ENCODE measurements at places on chromosomes 13 and 19.

DNA sequence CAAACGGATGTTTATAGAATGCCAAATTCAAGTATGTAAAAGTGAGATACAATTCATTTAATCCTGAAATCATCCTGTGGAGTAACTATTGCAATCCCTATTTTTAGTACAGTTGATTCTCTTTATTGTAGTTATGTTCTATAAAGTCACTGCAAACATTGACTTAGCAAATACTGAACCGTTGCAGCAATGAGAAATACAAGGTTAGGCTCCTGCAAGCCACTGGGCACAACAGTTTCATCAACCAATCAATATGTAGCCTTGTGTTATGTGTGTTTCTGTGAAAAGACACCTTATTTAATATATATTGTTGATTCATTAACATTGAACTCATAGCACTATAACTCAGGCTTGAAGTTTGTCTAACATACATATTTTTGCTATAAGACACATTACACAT lies 174.4 kb downstream of the DCT start:
- DNase-seq: no peak

DNA sequence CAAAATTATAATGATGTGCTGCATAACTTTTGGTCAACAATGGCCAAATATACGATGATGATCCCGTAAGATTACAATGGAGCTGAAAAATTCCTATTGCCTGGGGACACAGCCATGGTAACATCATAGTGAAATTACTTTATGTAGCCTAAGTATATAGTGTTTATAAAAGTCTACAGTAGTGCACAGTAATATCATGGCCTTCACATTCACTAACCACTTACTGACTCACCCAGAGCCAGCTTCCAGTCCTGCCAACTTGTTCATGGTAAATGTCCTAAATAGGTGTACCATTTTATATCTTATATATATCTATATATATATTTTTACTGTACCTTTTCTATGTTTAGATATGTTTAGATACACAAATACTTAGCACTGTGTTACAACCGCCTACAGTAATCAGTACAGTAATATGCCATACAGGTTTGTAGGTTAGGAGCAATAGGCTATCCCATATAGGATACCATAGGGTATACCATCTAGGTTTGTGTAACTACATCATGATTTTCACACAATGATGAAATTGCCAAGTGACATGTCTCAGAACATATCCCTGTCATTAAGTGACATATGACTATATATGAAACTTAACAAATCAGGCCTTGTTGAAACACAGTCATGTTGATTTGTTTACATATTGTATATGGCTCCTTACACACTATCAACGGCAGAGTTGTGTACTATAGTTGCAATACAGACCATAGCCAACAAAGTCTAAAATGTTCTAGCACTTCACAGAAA lies 23.7 kb downstream of the DIS3 start:
- DNase-seq: no peak

DNA sequence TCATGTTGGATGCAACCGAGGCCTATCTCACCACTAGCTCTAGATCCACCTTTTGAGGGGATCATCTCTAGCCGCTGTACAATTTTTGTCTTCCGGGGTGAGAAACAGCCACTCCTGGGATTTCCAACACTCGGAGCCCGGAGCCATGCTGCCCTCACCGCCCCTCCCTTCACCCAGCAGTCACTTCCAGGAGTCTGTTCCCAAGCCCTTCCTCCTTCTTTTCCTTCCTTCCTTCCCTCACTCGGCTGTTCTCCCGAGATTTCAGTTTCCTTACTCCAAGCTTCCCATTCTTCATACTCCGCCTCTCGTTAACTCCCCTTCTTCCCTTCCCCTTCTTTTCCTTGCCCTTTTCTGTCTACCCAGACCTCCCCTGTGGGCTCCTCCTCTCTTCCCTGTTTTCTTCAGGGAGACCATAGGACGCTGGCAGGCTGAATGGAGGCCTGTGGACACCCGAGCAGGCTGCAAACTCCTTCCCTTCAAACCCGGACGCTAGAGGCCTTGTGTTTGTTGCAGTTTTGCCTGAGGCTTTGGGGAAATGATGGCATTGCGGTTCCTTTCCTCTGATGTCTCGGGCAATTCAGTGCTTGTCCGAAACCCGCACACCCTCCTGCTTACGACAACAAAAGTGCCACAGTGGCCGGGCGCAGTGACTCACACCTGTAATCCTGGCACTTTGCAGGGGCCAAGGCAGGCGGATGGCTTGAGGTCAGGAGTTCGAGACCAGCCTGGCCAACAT lies 96.0 kb downstream of the CAB39L start:
- no peak for DNase-seq

- DNase-seq: no peak
Observed at GRCh38 chr19:46975925-46976782, 43.5 kb upstream of the NPAS1 start.
